AML-193 (cell line): ENCODE measurements at places on chromosomes 6 and 20.

- no peak for DNase-seq
Measured at GRCh38 chr6:107656883-107657282, 167.0 kb downstream of the SOBP start.

DNA sequence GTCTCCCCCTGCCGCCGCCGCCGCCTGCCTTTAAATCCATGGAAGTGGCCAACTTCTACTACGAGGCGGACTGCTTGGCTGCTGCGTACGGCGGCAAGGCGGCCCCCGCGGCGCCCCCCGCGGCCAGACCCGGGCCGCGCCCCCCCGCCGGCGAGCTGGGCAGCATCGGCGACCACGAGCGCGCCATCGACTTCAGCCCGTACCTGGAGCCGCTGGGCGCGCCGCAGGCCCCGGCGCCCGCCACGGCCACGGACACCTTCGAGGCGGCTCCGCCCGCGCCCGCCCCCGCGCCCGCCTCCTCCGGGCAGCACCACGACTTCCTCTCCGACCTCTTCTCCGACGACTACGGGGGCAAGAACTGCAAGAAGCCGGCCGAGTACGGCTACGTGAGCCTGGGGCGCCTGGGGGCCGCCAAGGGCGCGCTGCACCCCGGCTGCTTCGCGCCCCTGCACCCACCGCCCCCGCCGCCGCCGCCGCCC is 474 bp downstream of the CEBPB start:
- peak; percentile 30 for DNase-seq

GRCh38 chr6:157056275-157056674 is 267.0 kb downstream of the TMEM242 start:
- no peak for DNase-seq

DNA sequence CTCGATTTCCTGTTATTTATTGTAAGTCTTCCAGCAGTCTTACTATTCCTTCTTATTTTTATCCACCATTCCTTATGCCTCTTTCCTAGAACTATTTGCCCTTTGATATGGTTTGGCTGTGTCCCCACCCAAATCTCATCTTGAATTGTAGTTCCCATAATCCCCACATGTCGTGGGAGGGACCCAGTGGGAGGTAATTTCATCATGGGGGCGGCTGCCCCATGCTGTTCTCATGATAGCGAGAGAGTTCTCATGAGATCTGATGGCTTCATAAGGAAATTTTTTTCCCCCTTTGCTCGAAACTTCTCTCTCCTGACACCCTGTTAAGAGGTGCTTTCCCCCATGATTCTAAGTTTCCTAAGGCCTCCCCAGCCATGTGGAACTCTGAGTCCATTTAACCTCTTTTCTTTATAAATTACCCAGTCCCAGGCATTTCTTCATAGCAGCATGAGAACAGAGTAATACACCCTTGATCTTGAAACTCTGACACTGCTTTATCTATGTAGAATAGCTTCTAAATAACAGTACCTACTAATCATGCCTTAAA is 48.8 kb downstream of the PLN start:
- DNase-seq, result no peak

DNA sequence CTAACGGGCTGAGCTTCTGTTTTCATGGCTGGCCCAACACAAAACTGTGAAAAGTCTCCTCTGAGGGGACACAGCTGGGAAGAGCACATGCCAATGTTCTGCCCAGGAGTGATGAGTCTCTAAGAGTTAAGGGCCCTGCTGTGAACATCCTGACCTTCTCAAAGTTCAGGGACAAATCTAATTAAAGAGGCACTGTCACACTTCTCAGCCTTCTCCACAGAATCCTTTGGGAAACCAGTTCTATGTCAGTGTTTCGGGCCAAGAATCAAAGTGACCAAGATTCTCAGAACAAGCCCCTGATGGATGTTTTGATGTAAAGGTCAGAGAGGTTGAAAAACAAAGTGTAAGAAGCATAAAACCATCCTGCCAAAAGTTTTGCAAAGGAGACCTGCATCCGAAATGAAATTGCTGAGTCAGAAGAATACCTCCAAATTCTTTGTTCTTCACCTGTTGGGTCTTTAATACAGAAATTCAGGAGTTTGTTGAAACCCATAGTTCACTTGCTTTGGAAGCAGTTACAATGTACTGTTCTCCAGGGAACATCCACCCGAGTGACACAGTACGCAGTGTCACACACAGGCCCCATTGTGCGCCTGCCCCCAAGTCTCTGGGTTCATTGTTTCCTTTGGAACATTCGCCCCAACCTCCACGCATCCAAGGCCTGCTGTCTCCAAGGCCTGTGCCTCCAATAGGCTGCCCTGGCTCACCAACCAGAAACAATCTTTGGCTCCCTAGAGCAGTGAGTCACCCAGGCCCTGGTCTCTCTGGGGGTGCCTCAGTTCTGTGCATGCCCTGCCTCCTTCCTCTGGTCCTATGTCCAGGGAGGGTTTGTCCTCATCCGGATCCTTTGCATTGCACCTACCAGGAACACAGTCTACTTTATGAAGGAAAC is 65.5 kb upstream of the QKI start:
- DNase-seq, result no peak

GRCh38 chr6:122799916-122800686 is 11.0 kb downstream of the SMPDL3A start:
- DNase-seq, result no peak

DNA sequence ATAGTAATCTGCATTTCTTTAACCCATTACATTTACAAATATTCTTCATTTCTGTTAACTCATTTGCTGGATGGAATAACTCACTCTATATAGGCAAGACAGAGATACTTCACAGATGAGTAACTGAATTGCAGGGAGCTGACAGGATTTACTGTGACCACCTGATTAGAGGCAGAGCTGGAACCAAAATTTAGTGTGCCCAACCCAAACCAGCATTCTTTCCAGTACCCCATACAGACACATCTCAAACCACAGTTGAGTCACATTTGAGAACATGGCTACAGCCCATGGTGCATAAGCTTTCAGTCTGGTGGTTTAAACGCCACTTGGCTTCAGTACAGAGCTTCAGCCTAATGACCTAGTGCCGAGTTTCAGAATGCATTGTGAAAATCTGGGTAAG is 138.4 kb upstream of the TENT5A start:
- no peak for DNase-seq

GRCh38 chr6:127332383-127332961 is 10.9 kb downstream of the ECHDC1 start:
- no peak for DNase-seq

DNA sequence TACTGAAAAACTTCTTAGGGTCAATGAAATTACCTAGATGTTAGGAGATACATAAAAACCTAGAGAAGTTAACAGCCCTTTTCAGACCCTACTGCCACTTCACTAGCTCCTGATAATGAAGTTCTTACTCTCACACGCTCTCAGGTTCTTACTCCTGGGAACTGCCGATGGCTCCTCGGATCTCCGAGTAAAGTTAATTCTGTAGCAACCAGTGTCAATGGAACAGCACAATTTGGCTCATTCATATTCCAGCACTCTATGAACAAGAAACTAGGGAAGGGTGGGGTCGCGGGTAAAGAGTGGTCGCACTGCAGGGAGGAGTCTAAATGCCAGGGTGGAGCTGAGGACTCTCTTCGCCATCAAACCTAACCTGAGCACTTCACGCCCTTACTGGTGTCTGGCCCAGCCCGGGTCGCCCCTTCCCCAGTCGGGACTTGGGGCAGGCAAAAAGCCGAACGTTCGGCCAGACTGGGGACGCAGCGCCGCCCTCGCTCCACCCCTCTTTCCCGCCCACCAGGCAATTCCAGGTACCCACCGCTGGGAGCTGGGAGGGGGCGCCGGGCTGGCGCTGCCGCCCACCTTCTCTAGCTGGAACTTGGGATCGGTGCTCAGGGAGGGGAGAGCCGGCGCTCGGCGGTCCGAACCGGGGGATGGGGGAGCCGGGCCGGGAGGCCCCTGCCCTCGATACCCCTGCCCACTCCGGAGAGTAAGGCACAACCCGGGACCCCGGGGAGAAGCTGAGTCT is 744 bp downstream of the RAB23 start:
- DNase-seq, result peak; percentile 44
